ENCODE measurements at places on chromosomes 3 and 15.

GRCh38 chr3:141262308-141262705 lies 30.7 kb downstream of the PXYLP1 start:
- DNase-seq, result no peak

- DNase-seq, result no peak
Measured at GRCh38 chr15:61070111-61070901, 158.8 kb downstream of the RORA start.

- no peak for DNase-seq
Measured at GRCh38 chr3:149151843-149152242, 22.4 kb downstream of the HPS3 start.

DNA sequence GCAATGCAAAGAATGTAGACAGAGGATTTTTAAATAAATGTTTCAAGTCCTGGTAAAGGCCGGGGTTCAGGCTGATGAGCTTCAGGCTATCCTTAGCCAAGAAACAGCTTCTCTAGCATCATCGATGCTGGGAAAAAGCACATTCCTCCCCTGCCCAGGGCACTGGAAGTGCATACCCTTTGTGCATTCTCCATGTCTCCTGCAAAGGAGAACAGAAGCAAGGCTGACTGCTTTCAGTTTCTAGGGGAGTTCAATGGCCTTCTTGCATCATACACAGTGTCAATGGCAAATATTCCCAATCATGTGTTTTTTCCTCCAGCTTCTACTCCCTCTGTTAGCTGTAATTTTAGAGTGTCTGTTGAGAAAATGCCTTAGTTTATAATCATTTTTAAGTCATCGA lies 59.9 kb downstream of the GPR176 start:
- no peak for DNase-seq

- no peak for DNase-seq
Measured at GRCh38 chr3:170529346-170529745, 56.5 kb downstream of the SLC7A14 start.

- DNase-seq, result peak; percentile 52
Measured at GRCh38 chr3:38247366-38248035, 18.1 kb upstream of the SLC22A13 start.

DNA sequence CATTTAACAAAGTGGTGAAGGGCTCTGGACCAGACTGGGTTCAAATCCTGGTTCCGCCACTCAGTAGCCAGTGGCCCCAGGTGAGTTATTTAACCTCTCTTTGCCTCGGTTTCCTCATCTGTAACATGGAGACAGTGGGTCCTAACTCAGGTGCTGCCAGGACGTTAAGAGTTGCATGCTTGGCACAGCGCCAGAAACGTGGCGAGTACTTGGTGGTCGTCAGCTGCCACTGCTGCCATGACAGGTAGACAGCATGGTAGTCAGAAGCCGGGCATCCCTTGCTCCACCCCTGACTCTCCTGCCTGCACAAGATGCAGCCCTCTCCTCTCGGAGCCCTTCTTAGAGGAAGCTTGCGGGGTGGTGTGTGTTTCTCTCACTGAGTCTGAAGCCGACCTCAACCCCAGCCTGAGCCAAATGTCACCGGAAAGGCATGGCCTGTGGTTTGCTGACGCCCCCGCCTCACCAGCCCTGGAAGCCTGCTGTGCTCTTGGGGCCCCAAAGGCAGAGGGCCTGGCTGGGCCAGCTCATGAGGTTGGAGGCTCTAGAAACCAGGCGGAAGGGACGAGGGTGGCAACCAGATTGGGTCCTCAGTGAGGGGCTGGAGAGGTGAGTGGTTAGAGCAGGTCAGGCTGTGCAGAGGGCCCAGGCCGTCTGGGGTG lies 160.8 kb upstream of the TLE3 start:
- no peak for DNase-seq

- DNase-seq, result no peak
Measured at GRCh38 chr15:37693926-37694325, 240.5 kb upstream of the TMCO5A start.

DNA sequence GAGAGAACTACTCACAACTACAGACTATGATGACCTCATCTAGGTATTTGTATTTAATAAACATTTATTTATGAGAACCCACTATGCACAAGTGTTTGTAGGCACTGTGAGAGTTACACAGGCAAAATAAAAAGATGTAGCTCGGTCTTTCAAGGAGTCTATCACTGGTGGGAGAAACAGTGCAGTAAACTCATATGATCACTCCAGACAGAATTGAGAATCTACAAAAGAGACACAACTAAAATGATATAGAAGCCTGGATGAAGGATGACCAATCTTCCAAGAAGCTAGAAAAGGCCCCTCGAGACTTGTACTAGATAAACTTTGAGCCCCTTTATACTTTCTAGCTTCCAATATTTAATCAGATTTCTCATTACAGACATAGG lies 70.2 kb upstream of the ZBTB20 start:
- DNase-seq, result no peak

DNA sequence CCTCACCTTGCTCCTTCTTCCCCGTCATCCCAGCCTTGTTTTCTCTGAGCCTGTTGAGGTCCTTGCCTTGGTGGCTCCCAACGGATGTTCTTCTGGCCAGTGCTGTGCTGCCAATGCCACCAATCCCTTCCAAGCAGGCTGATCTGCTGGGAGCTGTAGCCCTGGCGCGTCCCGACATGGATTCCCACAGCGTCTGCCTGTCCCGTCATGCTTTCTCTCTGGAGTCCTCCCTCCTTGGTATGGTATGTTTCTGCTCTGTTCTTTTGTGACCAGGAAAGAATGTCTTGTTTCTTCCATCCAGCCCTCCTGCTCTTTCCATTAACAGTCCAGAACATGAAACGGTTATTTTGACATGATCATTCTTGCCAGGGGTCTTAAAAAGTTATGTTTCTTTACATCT lies 10.0 kb downstream of the LIMD1 start:
- DNase-seq, result no peak

DNA sequence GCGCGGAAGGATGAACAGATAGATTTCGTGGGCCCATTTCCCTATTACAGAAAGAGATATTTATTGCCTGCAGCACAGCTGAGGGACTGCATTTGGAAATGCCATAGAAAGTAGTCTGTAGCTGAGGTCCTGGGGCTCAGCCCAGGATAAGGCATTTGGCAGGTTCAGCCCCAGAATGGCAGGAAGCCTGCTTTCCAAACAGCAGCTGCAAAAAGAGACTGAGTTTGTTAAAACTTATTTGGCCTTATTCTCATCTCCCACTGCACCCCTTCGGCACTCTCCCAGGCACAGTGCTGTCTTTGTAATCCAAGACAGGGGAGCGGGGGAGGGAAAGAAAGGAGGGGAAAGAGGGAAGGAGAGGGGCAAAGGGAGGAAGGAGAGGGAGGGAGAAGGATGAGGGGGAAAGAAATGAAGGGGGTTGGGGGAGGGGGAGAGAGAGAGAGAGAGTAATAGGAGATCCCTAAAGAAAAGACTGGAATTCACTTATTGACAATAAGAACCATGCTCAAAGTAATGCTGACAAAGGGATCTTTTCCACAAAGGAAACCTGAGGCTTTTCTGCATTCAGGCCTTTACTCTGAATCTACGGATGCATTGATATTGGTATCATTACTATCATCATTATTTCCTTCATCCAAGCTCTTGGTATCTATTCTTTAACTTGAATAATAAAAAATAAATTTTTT lies 94.0 kb upstream of the LRRN1 start:
- DNase-seq, result no peak

GRCh38 chr3:32421991-32422859 lies 30.6 kb downstream of the CMTM7 start:
- peak; percentile 85 for DNase-seq

- no peak for DNase-seq
Measured at GRCh38 chr15:65731926-65732325, 60.2 kb downstream of the DENND4A start.

DNA sequence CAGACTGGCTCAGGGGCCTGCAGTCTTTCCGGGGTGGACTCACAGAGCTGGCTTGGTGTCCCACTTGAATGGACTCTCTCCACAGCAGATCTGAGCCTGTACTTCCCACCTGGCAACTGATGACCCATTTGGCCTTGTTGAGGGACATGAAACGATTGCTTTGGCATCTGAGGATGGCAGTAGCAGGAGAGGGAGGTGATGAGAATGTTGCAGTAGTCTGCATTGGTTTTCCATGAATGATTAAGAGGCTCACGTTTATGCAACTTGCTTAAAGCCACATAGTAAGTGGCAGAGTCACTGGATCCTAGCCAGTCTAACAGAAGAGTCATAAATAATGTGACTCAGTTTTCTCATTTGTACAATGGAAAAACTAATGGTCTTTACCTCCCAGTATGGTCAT lies 21.9 kb downstream of the IL20RB start:
- no peak for DNase-seq

DNA sequence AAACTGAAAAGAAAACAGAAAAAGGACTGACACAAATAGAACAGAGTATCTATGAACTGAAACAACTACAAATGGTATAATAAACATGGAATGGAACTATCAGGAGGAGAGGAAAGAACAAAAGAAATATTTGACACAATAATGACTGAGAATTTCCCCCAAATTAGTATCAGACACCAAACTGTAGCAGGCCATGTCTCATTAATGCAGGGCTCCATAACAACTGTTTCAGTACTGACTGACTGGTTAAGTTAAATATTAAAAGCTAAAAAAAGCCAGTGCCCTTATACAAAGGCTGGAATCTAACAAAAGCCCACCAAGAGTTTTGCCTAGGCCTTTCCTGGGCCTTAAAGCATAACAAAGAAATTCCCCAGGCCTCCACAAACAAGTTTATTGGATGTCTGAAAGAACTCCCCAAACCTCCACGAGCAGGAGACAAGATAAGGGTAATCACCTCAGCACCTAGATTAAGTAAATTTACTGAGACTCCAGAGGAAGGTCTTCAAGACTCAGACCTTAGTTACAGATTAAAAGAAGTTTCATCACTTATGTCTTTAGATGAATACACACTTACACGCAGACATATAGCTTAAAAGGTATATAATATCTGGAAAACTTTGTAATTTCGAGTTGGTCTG lies 45.7 kb downstream of the KPNA1 start:
- DNase-seq, result no peak

GRCh38 chr15:94282269-94283250 lies 51.2 kb downstream of the MCTP2 start:
- DNase-seq, result no peak

DNA sequence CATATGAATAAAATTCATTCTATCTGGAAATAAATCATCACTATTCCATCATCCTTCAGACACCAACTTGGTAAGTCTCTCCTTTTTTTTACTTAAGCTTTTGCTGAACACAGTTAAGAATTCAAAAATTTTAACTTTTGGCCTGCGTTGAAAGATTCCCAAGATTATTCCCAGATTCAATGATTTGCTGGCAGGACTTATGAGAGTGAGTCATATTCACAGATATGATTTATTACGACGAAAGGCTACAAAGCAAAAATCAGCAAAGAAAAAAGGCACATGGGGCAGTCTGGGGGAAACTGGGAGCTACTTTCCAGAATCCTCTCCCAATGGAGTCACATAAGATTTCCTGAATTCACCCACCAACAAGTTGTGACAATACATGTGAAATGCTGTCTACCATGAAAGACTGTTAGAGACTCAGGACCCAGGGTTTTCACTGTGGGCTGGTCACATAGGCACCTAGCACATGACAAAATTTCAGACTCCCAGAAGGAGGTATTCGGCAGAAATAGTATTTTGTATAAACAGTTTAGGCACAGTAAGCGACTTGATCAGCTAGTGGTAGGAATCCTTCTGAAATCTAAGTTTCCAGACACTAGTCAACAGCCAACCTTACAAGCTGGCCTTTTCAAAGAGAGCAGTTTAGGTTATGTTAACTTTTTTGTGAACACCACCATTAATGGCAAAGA lies 82.1 kb downstream of the DLG1 start:
- peak; percentile 60 for DNase-seq

- DNase-seq, result no peak
Measured at GRCh38 chr3:65083240-65083639, 395.4 kb upstream of the ADAMTS9 start.

DNA sequence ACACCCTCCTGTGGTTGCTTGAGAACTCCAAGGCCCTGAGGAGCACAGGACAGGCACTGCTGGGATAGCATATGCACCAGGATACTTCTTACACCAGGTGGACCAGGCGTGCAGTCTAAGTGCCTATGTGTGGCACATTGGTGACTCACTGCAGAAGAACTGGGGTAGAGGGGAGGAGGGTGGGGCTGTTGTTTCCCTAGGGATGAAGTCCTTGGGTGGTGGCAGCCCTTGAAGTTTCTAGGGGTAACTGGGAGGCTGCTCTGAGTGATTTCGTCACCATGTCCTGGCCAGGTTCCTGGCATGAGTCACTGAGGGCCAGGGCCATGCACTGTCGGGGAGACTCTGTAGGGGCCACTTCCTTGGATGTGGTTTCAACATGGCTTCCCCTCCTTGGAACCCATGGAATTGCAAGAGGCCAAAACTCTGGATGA lies 15.9 kb downstream of the MYZAP start:
- no peak for DNase-seq

DNA sequence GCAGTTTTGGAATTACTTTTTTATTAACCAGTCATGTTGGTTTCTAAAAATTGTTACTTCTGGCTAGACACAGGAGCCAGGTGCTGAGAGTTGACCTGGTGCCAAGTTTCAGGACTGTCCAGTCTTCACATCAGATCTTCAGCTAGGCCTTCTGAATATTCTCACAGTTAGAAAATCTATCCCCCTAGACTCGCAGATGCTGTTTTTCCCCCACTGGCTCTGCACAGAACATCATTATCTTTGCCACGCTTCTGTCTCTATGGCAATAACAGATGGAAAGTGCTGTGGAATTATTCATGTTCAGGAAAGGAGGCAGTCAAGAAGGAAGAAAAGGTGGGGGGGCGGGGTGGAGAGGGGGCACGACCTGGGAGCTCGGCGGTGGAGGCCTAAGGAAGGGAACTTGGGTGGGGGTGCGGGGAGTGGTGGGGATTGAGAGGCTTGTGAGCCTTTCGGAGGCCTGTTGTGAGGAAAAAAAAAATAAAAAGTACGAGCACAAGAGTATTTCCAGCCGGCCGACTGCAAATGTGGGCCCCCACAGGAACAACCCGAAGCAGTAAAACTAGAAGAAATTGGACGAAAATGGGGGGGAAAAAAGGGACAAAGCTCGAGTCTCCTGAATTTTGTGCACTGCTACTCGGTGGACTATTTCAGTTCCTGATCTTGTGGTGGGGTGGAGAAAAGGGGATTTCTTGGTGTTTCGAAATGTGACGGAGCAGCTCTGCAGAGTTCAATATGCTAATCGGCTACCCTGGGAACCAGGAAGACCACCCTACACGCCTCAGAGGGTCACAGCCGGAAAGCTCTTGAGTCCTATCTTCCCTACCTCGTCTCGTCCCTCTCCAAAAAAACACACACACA lies 1.5 kb upstream of the SKIL start:
- peak; percentile 28 for DNase-seq

- DNase-seq, result peak; percentile 82
Measured at GRCh38 chr3:16103472-16103871, 71.0 kb upstream of the GALNT15 start.

DNA sequence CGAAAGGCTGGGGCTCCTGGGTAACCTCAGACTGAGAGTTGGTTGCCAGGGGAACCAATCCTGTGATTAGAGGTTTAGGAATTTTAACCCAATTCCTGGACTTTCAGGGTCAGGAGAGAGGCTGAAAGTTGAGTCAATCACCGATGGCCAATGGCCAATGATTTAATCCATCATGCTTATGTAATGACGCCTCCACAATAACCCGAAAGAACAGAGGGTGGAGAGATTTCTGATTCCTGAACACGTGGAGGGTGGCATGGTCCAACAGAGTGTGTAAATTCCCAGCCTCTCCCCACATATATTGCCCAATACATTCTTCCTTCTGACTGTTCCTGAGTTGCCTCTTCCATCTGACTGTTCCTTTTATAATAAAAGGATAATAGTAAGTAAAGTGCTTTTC lies 137.2 kb upstream of the CBLB start:
- DNase-seq, result peak; percentile 95

Measured in NCI-H226 (cell line).